M059J (cell line): ENCODE measurements at places on chromosomes 3 and 15. TPM values are rescaled to one million over a fixed set of nuclear protein-coding genes. Genes with fewer than 3 reads are reported as not detected.

The NFKBIZ gene
- total RNA-seq = 5.4 and 9.6 TPM in 2 replicates

The LRRC34 gene
- total RNA-seq = 0.71 and 1.6 TPM in 2 replicates

The ADCY5 gene
- not detected in 2 replicates for total RNA-seq

The IMPG2 gene
- total RNA-seq = under 0.01 TPM in 2 replicates

The PPP1R2 gene
- total RNA-seq = 88.1 and 96.3 TPM in 2 replicates

The SLC51B gene
- not detected in 2 replicates for total RNA-seq

The EFHB gene
- total RNA-seq = 0.15 TPM in 1 of 2 replicates, not detected in the other

DNA sequence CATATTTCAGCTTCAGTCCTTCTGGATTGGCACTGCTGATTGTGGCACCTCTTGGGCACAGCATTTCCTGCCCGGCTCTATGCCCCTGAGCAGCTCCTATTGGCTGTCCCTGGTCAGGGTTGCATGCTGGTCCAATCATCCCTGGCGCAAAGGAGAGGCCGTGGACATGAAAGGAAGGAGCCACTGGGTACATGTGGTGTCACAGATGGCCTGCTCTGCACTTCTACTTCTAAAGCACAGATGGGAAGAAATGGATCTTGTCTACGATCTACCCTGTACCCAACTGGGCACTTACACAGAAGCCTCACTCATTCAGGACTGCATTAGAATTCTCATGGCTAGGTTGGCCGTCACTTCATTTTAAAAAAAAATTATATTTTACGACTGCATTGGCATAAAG is 232.5 kb downstream of the SHQ1 start:
- DNase-seq = no peak

- DNase-seq = peak; percentile 76
Observed at GRCh38 chr15:32721596-32721995, 3.8 kb downstream of the GREM1 start.

DNA sequence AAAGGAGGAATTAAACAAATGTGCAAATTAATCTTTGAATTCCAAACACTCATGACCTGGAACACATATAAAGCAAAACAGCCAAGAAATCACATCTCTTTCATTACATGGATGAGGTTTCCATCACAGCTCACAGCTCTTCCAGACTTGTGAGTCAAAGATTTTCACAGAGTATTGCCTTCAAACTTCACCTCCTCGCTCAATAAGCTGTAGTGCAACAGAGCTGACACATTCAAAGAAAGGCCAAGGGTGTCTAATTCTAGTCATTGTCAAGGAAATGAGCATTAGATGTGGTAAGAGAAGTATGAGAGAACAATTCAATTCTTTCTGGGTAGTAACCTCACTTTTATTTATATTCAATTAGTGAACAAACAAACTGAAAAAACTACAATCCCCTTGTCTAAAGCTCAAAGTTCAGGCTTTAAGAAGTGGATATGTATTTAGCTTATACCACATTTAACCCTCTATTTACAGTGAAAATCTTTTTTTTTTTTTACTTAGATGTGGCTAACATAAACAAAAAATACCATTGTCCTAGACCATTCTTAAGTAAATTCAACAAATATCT is 11.9 kb downstream of the WDR72 start:
- no peak for DNase-seq

DNA sequence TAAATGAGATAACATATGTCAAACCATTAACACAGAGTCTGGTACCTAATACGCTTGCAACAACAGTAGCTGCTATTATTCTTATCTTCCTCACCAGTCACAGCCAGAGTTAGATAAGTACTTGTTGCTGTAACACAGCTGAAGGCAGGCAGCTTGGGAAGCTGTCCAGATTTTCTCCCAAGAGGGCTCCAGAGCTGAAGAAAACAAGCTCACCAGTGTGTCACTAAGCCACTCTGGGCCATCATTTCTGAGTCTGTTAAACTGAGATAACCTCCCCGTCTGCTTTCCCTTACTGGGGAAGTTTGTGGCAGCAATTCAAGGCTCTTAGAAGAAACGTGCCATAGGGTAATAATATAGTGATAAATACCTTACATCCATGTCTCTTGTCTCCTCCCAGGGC is 226.3 kb downstream of the TAFA4 start:
- no peak for DNase-seq

DNA sequence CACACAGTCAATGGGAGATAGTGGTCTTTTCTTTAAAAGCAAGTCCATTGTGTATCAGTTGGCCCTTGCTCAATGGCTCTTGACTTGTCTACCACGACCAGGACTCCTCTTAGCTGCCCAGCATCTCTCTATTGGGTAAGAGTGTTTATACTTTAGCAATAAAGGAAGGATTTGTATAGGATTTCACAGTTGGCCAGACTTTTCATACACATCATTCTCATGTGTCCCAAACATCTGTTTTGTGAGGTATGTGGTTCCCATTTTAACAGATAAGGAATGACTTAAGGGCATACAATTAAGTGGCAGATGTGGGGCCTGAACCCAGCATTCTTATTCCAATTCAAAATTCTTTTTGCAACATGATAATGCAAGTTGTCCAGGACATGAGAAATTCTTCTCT is 191.5 kb downstream of the CHST2 start:
- DNase-seq = no peak

DNA sequence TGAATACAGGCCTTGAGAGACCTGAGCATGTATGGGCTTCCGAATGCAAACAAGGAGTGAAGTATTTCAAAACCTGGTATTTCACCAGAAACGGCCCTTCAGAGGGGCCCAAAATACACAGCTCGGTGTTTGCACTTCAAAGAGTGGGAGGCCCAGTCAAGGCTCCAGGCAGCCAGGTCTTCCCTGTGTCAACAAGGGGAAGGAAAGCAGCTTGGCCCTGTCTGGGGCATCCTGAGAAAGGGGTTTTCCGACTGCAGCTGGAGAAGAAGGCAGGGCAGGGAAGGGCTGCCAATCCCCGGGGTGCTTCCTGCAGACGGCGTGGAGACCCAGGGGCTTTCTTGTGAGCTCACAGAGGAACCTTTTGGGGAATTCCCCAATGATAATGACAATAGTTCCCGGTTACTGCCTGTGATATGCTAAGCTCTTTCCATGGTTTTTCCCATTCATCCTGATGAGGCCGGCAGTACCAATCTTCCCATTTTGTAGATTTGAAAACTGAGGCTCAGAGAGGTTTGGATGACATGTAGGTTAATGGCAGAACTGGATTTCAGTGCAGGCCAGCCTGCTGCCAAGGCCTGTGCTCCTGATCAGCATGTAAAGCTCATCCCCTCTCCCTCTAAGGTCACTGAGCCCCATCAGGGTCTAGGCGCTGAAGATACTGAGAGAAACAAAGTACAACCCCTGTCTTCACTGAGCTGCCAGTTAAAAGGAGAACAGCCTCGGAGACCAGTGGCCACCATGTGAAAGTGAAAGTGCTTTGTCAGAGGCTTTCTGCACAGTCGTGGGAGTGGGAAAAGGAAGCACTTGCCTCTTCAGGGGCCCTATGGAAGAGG is 43.0 kb upstream of the TLE3 start:
- peak; percentile 39 for DNase-seq

DNA sequence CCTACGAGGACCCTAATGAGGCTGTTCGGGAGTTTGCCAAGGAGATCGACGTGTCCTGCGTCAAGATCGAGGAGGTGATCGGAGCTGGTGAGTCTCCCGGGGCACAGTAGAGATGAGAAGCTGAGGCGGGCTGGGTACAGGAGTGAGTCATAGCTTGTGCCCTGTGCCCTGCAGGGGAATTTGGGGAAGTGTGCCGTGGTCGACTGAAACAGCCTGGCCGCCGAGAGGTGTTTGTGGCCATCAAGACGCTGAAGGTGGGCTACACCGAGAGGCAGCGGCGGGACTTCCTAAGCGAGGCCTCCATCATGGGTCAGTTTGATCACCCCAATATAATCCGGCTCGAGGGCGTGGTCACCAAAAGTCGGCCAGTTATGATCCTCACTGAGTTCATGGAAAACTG is 17.9 kb downstream of the EPHB3 start:
- DNase-seq = no peak

- no peak for DNase-seq
Observed at GRCh38 chr3:42175386-42176240, 84.5 kb downstream of the TRAK1 start.

- peak; percentile 80 for DNase-seq
Observed at GRCh38 chr15:78007964-78008886, 69.3 kb downstream of the TBC1D2B start.

DNA sequence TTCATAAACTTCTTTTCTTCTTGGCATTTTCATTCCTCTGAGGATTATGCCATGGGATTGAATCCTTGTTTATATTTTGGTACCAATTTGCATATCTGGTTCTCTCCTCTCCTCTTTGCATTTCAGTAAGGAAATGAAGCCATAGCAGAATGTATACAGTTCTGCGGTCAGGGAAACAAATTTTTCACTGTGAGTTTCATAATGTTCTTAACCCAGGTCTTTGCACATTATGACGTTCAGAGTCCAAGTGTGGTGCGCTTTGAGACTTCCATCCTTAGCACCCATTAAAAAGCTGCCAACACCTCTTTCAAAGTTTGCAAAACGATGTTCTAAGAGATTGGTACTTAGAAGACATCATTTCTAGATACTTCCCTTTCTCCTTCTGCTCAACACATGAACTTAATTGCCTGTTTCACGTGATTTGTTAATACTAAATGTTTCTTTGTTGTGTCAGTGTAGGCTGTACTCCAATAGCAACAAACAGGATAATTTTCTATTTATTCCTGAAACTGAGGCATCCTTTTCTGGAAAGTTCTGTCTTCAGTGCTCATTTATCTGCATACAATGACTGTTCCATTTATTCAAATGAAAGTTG is 953.1 kb upstream of the NR2F2 start:
- no peak for DNase-seq

- DNase-seq = no peak
Observed at GRCh38 chr3:69338911-69339310, 47.0 kb downstream of the FRMD4B start.

- DNase-seq = no peak
Observed at GRCh38 chr15:65971741-65971995, 102.4 kb downstream of the RAB11A start.

GRCh38 chr15:31070867-31071266 is 30.7 kb downstream of the TRPM1 start:
- no peak for DNase-seq

- no peak for DNase-seq
Observed at GRCh38 chr3:134075568-134075825, 45.8 kb upstream of the SLCO2A1 start.

GRCh38 chr3:15563190-15563589 is 38.2 kb downstream of the HACL1 start:
- DNase-seq = no peak

- no peak for DNase-seq
Observed at GRCh38 chr15:40283615-40284300, 894 bp upstream of the ANKRD63 start.

- no peak for DNase-seq
Observed at GRCh38 chr3:23157331-23157730, 45.8 kb upstream of the UBE2E2 start.

DNA sequence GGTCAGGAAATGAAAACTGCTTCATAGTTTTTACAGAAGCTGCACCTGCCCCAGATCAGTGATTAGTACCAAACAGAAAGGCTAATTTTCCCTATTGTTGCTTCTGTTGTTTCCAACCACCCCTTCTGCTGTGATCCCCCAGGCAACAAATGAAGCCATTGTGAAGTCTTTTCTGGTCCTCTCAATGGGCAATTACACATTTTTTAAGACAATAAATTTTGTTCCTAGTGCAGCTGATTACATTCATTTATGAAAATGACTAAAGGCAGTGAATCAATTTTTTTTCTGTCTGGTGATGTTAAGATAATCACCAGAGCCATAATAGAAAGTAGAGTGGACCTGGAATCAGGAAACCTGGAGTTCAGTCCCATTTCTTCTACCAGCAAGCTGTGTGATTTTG is 32.7 kb downstream of the GLDN start:
- DNase-seq = no peak

DNA sequence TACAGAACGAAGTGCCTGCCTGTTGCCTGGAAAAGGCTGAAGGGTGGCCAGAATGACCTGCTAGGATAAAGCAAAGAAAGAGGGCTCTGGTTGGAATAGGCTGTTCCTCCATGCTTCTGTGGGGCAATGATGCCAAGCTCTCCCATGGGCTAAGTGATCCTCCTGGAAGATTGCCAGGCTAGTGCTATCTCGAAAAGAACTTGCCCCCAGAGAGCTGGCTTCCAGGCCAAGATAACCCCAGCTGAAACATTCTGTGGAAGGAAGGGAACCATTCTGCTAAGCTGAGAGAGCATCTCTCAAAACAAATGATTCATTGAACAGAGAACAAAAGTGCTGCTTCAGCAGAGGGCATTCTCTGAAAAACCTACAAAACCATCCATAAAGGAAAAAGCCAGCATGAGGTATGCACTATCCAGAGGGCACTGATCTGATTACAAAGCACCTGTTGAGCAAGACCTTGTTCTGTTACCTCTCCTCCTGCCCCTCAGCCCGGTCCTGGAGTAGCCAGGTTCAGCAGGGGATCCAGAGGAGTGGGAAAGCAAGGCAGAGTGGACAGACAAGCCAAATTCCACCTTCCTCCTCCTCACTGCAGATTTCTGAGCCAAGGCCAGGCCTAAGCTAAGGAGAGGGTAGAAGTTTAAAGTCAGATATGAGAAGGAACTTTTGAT is 31.9 kb upstream of the SPRED1 start:
- no peak for DNase-seq

GRCh38 chr3:128347282-128347681 is 119.4 kb downstream of the DNAJB8 start:
- no peak for DNase-seq
